ENCODE measurements at places on chromosomes 5 and 9. TPM values are rescaled to one million over a fixed set of nuclear protein-coding genes. Genes with fewer than 3 reads are reported as not detected.

DNA sequence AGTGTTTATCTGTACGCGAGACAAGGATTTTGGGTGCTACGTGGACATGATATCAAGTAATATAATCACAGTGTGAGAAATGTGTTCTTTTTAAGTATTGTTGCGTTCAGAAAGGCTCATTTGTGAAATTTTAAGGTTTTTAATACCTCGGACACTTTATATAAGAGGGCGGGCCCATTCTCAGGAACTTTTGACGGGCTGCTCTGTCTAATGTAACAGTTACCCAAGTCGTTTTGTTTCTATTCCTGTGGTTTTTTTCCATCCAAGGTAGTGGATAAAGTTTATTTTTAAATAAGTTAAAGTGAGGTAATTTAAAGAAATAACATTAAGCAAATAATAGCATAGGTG lies 525 bp downstream of the SRP19 start:
- DNase-seq: no peak

- no peak for DNase-seq
These were observed 18.8 kb downstream of the TRIO start for GRCh38 chr5:14161825-14162556.

DNA sequence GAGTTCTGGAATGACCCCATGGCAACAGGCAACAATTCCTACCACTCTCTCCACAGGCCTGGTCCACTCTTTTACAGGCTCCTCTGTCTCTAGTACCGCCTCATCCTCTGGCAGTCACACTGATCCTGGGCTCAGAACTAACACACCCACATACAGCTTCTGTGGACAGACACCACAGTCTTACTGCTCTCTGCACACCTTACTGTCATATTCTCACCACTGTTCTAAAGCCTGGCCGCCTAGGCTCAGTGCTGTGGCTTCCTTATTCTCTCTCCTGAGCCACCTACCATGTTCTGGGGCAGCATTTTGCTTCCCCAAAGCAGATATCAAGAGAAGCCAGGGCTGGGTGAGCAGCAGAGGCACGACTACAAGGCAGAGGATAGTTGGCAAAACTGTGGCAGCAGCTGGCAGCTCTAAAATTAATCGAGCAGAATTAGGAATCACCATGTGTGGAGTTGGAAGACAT lies 14.8 kb downstream of the REEP5 start:
- no peak for DNase-seq

DNA sequence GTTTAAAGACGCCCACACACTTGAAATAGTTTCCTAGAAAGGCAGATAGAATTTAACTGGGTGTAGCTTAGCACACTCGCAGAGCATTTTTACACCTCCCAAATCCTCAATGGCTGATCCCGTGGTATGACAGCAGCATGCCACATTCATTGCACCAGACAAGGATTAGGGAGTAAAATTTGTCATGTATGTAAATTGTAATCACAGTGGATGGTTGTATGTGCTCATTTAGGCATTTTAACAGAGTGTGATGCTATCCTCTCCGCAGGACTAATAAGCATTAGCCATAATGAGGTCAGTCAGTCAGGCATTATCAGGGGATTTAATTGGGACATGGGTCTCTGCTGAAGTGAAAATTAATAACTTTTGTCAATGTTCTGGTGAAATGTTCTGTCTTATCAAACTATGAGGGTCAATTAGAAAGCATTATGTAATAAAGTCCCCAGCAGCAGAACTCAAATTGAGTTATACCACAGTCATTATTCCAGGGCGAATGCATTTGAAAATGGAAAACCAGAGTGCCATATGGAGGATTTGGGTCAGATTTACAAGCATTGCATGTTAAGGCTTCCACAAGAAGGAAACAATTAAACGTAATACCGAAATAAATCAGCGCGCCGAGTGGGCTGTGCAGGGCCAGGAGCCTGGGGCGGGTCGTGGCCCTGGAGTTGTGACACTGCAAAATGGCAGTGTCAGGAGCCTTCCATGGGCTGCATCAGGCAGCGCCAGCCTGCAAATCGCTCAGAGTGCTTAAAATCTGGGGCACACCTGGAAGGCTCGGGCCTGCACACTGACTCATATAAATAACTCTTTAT lies 602.2 kb downstream of the BNC2 start:
- DNase-seq: no peak

DNA sequence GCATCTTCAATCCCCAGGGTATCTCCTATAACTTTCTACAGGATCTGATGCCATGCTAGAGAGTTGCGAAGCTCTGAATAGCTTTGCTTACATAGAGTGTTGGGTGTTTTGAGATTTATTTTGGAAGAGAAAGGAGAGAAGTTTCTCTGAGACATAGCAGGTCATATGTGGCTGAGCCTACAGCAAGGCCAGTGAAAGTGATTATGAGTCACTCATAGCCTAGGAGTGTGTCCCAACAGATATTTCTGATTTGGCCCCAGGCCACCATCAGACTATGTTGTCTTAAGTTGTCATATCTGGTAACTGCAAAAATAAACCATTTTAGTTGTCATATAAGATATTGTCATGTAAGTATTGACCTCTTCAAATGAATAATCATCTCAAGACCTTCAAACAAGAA lies 132.0 kb upstream of the RAI14 start:
- no peak for DNase-seq

DNA sequence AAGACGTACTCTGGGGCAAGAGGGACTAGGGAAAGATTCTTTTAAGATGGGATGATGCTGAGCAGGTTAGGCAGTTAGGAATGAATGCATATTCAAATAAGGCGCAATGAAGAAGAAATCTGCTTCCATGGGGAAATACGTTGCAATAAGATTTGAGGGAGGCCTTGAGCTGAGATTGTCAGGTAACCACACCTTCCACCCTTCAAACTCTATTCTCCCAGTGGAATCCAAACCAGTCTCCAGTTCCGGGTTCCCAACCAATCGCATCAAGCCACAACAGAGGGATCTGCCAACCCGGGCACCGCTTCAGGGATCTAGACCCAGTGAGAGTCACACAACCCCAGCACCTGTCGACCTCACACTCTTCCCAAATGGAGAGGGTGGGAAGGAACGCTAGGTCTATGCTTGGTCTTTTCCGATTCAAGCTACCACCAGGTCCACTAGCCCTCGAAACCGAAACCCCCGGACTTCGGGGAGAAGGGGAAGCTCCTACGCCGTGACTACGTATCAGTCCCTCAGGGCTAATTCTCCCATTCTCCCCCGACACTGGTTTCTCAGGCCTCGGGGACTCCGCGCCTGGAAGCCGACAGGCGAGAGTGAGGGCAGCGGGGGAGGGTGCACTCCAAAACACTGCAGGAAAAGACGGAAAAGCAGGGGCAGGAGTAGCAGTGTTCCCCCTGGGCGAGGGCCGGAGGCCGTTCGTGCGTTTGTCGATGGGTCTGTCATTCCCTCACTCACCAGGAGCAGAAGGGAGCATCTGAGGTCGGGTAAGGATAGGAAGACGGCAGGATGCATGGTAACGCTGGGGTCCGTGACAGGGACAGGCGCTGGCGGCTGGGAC lies 534 bp downstream of the ERP44 start:
- peak; percentile 38 for DNase-seq

DNA sequence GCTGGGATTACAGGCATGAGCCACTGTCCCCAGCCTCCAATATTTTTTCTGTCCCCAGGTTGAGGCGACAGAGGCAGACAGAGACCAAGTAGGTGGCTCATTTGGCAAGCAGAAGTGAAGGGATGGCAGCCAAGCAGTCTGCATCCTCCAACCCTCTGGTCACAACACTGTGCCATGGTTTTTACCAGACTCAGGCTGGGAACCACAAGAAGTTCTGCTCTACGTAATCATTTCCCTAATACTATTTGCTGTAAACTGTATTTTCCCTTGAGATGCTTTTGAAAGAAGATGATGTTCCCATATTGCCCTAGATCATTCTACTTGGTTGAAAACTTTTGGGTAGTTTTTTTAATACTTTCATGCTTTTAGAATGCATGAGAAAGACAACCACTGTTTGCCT lies 40.5 kb downstream of the PTTG1 start:
- DNase-seq: no peak

GRCh38 chr9:132740526-132741309 lies 70.5 kb downstream of the GTF3C4 start:
- no peak for DNase-seq

- DNase-seq: peak; percentile 42
These were observed 315.7 kb downstream of the MCTP1 start for GRCh38 chr5:94969174-94969573.

- peak; percentile 37 for DNase-seq
These were observed 363 bp downstream of the ZNF454 start for GRCh38 chr5:178941361-178941760.

DNA sequence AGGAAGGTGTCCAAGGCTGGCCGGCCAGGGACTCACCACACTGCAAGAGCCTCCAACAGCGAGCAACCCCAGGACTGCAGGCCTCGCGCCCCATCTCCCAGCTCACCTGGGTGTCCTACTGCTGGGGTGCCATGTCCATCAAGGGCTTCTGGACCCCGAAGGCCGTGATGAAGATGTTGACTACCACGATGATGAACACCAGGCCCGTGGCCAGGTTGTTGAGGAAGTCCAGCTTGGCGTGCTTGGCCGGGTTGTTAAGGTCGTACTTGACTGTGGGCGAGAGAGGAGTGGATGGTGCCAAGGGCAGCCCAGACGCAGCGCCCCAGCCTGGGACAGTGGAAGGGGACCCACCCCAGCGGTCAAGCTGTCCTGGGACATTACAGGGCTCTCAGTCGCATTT lies 9.3 kb downstream of the NINJ1 start:
- no peak for DNase-seq

GRCh38 chr9:81379655-81380054 lies 309.7 kb downstream of the TLE1 start:
- no peak for DNase-seq

DNA sequence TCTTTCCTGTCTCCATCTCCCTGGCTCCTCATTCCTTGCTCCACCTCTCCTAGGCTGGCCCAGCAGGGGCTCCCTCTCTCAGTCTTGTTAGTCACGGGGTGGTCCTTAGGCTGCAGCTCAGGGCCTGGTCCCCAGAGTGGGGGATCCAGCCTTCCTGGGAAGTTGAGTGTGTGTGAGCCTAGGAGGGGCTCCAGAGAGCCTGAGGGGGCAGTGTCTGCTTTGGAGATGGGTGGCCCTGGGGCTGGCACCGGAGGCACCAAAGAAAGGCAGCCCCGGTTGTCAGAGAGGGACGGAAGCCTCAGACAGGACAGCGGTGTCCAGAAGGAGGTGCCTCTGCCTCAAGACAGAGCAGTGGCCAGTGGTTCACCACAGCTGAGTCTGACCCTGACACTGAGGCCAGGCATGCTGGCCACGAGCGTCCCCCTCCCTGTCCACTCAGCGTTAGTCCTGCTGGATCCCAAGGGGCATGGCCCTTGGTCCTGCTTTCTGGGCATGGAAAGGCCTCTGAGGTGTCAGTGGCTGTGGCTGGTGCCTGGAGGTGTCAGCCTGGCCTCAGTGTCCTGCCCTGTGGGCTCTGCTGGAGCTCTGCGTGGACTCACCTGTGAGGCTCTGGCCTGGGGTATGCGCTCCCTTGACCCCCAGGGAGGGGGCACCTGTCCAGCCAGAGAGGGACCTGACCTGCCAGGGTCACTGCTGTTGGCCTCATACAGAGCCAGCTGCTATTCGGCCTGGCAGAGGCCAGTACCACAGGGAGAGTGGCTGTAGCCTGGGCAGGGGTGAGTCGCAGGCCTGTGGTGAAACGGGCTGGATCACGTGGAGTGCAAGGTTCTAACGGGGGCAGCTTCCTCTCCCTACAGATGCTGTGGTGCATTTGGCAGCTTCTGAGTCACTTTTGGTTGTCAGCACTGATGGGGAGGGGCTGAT lies 130.6 kb downstream of the CACNA1B start:
- DNase-seq: no peak

GRCh38 chr9:70566066-70566465 lies 151.6 kb upstream of the KLF9 start:
- DNase-seq: no peak

DNA sequence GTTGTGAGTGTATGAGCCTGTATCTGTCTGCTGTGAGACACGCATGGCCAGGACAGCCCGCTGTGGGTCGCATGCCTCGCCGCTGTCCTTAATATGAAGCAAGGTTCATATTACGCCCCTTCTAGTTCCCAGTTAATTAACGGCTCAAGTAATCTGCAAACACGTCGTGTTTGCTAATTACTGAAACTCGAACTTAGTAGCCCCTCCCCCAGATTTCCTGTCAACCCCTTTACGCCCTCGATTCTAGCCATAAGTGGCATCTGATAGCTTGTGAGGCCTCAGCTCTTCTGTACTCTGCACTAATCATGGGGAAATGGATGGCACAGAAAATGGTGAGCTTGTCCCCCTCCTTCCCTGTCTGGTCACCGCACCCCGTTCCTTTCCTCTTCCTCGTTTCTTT lies 116.9 kb upstream of the OTULINL start:
- DNase-seq: no peak

DNA sequence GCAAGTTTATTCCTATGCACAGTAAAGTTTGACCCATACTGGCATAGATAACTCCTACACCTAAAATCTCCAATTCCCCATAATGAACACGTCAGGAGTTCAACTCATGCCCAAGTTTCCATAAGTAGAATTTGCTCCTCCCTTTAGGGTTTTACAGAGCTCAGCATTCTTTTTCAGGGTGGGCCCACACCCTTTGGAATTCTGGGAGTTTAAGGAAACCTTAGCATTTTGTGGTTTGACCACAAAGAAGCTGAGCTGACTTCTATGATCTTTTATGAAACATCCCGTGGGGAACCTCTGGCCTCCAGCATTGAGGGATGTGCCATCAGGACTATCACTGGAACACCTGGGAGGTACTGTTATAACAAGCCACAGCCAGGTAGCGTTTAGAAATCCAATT lies 220.6 kb upstream of the MAP3K1 start:
- no peak for DNase-seq

- DNase-seq: no peak
These were observed 807.1 kb downstream of the CDH9 start for GRCh38 chr5:26231316-26231715.

DNA sequence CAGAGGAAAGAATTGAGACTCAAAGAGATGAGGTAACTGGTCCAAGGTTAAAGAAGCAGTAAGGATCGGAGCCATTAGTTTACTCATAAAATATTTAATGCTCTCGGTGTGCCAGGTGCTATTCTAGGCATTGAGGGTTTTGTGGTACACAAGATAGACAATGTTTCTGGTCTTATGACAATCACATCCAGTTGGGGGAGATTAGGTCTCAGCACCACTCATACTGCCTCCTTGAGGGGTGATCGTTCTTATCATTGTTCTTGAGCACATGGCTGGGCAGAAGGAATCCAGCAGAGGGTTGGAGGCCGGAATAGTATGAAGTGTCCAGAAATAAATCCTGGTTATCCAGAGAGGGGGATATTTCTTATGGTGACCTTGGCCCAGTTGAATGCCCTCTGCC lies 40.7 kb upstream of the LCP2 start:
- DNase-seq: no peak

Gene SHISAL2B
- total RNA-seq: not detected

Gene DNAJB5
- 44.1 TPM for total RNA-seq

Gene NADK2
- 37.8 TPM for total RNA-seq

Gene CARTPT
- not detected for total RNA-seq

Gene SPINK5
- 5.3 TPM for total RNA-seq

Gene FOXD4L3
- 0.21 TPM for total RNA-seq

Gene PCDHA12
- 9.5 TPM for total RNA-seq

Gene WWC1
- total RNA-seq: 8.6 TPM

Gene GZMA
- not detected for total RNA-seq

Gene NRG2
- 16.5 TPM for total RNA-seq

Measured in cardiac muscle cell (in vitro differentiated cells and primary cell).